ENCODE measurements at places on chromosomes 5 and 9. TPM values are rescaled to one million over a fixed set of nuclear protein-coding genes. Genes with fewer than 3 reads are reported as not detected.
A peak's percentile ranks its signal among the peaks of the same experiment; 100 is the strongest.

FAM81B gene
- total RNA-seq = not detected

DNA sequence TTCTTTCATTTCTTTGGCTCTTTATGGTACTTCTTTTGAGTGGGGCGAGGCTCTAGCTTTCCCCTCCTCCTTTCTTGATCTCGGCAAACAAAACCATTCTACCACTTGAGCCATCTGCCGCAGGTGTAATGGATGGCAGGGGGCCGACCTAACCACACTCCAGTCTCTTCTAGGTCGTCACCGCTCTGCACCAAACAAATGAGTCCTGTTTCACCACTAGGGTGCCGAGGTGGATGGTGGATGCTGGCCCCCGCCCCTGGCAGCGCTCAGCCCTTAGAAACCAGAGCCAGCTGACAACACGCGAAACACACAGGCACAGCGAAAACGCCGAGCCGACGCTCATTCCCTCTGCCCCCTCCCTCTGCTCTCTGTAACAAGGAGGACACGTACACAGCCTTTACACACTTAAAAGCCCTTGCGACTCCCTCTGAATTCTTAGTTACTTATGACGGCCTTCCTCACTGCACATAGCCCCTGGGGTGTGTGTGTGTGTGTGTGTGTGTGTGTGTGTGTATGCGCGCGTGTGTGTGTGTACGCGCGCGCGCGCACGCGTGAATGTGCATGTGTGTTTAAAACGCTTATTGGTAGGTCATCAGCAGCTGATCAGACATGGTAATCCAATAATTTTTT is 199.4 kb downstream of the MEF2C start:
- DNase-seq = no peak

- DNase-seq = no peak
These were observed 10.0 kb upstream of the AGPAT2 start for GRCh38 chr9:136697146-136697820.

- DNase-seq = peak; percentile 52
These were observed 490.3 kb downstream of the ARHGEF28 start for GRCh38 chr5:74116266-74116665.

- DNase-seq = no peak
These were observed 116.1 kb downstream of the LPAR1 start for GRCh38 chr9:110922145-110922544.
